NCI-H2081 (cell line): ENCODE measurements at places on chromosomes 1 and 21.

- DNase-seq: no peak
Observed at GRCh38 chr1:38783640-38784229, 75.8 kb downstream of the RRAGC start.

- no peak for DNase-seq
Observed at GRCh38 chr1:160048335-160048734, 16.5 kb upstream of the PIGM start.

DNA sequence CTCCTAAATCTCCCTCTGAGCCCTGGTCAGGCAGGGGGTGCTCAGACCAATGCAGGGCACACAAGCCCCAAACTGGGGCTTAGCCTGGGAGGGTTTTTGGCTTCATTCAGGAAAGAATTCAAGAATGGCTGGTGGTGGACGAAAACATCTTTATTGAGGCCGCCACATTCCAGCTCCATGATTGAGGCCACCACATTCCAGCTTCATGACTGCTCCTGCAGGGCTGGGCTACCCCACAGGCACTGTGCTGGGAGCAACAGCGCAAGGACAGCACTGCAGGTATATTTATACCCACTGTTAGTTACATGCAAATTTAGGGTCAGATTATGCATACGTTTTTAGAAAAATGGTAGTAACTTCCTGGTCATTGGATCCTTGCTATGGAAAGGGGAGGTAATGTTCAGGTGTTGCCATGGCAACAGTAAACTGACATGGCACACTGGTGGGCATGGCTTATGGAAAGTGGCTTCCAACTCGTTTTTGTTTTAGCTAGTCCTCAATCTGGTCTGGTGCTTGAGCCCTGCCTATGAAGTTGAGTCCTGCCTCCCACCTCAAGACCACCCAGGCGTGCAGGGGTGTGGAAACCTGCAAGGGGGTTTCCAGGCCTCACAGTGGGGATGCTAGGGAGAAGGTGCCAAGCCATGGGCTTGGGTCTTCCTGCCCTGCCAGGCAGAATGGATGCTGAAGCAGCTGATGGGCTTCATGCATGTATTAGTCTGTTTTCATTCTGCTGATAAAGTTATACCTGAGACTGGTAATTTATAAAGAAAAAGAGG lies 348.7 kb upstream of the AJAP1 start:
- DNase-seq: no peak

GRCh38 chr1:44489481-44489880 lies 84.4 kb downstream of the RNF220 start:
- no peak for DNase-seq

- no peak for DNase-seq
Observed at GRCh38 chr1:200999667-201000066, 23.8 kb downstream of the KIF21B start.

GRCh38 chr21:26674323-26674722 lies 101.2 kb upstream of the CYYR1 start:
- DNase-seq: no peak

- no peak for DNase-seq
Observed at GRCh38 chr21:32860399-32860798, 88.8 kb upstream of the PAXBP1 start.

DNA sequence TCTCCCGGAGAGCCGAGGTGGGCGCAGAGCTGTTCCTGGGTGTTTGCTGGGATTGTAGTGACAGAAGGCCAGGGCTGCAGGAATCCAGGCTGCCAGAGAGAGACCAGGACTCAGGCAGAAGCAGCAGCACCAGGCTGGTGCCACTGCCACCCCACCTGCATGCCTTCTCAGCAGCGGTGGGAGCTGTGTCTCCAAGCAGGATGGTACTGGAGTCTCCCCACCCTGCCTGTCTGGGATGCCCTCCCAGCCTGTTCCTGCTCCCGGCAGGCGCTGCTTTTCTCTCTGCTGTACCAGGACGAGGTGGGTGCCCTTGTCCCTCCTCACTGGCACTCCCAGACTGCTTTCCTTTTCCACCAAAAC lies 4.5 kb upstream of the HES4 start:
- DNase-seq: no peak

DNA sequence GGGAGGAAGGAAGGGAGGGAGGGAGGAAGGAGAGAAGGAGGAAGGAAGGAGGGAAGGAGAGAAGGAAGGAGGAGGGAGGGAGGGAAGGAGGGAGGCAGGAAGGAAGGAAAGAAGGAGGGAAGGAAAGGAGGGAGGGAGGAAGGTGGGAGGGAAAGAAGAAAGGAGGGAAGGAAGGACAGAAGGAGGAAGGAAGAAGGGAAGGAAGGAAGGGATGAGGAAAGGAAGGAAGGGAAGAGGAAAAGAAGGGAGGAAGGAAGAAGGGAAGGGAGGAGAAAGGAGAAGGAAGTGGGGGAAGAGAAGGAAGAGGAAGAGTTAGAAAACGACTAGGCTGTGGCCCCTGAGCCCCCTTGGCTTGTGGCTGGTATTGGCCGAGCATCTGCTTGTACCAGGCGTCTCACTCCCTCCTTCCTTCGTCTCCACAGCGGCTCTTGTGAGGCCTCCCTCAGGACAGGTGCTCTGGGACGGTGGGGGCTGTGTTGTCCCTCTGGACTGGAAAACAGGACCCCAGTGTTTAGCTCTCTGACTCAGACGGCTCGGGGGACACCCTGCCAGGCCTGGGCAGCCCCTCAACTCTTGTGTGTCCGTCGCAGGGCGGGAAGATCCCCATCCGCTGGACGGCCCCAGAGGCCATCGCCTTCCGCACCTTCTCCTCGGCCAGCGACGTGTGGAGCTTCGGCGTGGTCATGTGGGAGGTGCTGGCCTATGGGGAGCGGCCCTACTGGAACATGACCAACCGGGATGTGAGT lies 36.2 kb upstream of the C1QA start:
- no peak for DNase-seq

DNA sequence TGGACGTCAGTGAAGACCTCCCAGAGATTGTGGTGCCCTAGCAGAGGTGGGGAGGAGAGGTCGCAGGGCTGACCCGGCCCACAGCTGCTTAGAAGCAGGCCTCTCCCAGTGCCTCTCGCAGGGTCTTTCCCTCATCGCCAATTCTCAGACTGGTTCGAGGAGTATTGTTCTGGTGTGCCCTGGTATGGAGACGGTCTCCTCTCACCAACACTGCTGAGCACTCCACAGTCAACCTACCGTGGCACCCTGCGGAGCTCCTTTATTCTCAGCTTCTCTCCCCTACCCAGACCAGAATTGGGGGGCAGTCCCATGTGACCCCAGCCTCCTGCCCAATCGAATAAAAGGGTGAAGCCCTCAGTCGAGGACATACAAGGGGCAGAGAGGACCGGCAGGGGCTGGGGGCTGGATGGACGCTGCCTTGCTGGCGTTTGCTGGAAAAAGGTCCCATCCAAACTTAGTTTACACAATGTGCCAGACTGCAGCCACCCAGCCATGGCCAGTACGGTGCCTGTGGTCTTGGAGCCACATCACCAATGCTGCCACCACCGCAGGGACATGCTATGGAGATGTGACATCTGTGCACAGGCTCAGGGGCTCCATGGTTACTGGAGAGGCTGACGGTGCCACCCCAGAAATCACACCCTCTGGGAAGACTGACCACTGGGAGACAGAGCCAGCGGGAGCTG lies 80.8 kb downstream of the STUM start:
- DNase-seq: peak; percentile 34
